ENCODE measurements at places on chromosomes 16 and 17.

- no peak for DNase-seq
These were observed 18.7 kb downstream of the TBC1D24 start for GRCh38 chr16:2493605-2494004.

DNA sequence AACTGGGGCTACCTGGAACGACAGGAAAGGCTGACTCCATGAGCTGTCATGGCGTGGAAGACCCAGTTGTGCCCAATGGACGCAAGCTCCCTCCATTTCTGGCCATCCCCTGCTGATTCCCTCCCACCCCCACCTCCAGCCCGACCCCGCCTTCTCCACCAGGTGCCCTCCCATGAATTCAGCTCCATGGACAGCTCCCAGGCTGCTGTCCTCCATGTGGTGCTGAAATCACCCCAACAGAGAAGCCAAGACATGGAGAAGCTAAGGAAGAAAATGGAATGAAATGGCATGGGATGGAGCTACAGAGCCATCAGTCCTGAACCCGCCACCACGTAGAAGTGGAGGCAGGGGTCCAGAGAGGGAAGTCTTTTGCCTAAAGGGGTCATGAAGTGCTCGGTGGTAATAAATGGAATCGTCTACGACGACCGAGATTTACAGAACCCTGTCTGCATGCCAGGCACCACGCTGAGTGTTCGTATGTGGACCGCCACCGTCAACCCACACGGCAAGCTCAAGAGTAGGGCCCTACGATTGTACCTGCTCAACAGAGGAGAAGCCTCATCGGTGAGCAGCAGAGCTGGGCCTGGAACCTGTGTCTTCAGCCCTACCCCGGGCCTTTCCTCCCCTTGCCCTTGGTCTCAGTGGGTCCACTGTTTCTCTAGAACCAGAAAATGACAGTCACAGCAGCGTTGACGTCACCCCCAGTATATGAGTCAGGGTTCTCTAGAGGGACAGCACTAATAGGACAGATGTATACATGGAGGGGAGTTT lies 9.3 kb upstream of the ZC3H18 start:
- no peak for DNase-seq

DNA sequence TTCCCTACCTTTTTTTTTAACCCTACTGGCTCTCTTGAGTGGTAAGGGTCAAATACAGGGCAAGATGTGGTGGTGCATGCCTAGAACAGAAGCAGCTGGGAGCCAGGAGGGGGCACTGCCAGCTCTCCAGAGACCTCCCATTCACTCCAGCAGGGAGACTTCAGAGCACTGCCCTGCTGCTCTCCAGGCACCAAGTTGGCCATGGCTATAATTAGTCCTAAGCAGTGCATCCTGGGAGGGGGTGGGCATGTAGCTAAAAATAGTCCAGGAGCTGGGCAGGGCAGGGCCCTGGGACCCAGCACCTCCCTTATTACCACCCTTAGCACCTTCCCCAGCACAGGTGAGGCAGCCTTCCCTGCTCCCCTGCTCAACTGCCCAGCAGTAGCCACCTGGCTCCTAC lies 3.5 kb downstream of the CORO6 start:
- no peak for DNase-seq

DNA sequence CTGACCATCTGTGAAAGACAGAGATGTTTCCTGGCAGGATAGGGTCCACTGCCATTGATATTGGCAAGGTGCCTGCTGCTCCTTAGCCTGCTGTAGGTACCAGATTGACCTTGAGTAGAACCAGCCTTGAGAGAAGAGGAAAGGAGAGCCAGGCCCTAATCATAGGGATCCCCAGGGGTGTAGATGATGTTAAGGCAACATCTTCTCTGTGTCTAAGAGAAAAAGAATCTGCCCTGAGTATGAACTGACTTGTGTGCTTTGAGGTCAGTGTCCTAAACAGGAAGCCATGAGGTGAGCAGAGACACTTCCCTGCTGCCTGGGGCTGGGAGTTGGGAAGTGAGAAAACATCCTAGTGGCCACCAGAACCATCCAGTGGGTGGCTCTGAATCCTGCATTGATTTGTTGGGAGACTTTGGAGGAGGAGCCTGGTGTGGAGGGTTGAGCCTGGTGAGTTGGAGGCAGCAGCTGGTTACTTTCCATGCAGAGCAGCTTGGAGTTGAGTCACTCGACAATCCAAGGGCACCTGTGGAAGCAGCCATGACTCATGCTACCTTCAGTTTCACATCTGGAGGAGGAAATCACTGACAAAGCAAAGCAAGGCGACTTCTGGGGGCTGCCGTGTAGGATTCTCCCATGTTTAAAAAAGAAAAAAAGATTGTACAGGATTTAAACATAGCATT lies 47.8 kb downstream of the BMERB1 start:
- no peak for DNase-seq
